ENCODE measurements at places on chromosomes 11 and 22. TPM values are rescaled to one million over a fixed set of nuclear protein-coding genes. Genes with fewer than 3 reads are reported as not detected.

The DEFB131B gene
- total RNA-seq: not detected

The JHY gene
- 1.6 TPM for total RNA-seq

The CBLIF gene
- not detected for total RNA-seq

The APOA4 gene
- total RNA-seq: not detected

The DEAF1 gene
- total RNA-seq: 41.5 TPM

The IL17RA gene
- 12.5 TPM for total RNA-seq

The TECTA gene
- total RNA-seq: 0.19 TPM

The SCUBE2 gene
- total RNA-seq: not detected

The SCARF2 gene
- 0.70 TPM for total RNA-seq

The ART1 gene
- total RNA-seq: not detected

The ADAMTS15 gene
- not detected for total RNA-seq

The MS4A6A gene
- total RNA-seq: not detected

The OR2D2 gene
- total RNA-seq: not detected

Data from activated CD4-positive, alpha-beta memory T cell treated with anti-CD3 and anti-CD28 coated beads for 36 hours (primary cell).